ENCODE measurements at places on chromosomes 7 and 10.

- no peak for DNase-seq
These were observed 31.2 kb upstream of the PLEKHA1 start for GRCh38 chr10:122343135-122343800.

GRCh38 chr7:75920431-75921161 lies 5.6 kb downstream of the POR start:
- peak; percentile 26 for DNase-seq

- DNase-seq, result no peak
These were observed 286 bp downstream of the DGKI start for GRCh38 chr7:137846549-137846826.

DNA sequence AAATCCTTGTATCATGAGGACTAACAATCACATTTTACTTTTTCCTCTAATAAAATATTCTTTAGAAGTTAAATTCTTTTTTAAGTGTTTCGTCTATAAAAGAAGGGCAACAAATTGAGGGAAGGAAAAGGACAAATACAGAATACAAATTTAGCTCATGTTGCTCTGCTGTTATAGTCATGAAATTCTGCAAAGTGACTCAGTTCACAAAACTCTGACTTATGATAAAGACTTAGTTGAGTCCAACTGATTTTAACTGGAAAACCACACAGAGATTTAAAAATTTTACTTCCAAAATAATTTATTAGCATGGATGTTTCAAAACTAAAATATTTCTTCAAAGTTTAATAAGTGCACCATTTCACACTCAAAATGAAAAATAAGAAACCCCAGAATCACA lies 75.0 kb upstream of the GPR22 start:
- DNase-seq, result no peak

- DNase-seq, result no peak
These were observed 1.7 kb upstream of the IGFBP3 start for GRCh38 chr7:45922810-45923209.

DNA sequence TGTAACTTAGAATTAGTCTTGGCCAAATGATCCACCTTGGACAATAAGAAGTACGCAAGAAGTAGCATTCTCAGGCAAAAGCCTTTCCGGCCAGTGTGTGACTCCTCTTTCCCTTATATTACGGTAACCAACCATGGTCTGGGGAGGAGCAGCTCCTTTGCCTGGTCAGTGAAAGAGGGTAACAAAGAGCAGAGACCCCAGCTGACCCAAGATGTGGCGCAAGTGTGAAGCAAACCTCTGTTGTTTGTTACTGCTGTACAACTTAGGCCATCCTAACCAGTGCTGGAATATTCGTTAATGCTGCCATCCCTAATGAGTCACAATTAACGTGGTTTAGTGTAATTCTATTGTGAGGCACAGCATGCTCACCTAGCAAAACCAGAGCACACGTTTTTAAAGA lies 44.0 kb downstream of the HIPK2 start:
- no peak for DNase-seq
